ENCODE measurements at places on chromosomes 3 and 15. TPM values are rescaled to one million over a fixed set of nuclear protein-coding genes. Genes with fewer than 3 reads are reported as not detected.

Gene BFSP2
- not detected for total RNA-seq

Gene CRABP1
- 91.0 TPM for total RNA-seq

Gene DAZL
- not detected for total RNA-seq

Gene DZIP1L
- 27.1 TPM for total RNA-seq

Gene FEZF2
- not detected for total RNA-seq

- H3K4me1 ChIP-seq, result no peaks in the 10 kb centered on the region
- DNase-seq, result no peak
- H3K27ac ChIP-seq, result no peak overlapping the region
- no peaks in the 10 kb centered on the region for H3K36me3 ChIP-seq
Measured at GRCh38 chr3:6965881-6966280, 105.0 kb downstream of the GRM7 start.

DNA sequence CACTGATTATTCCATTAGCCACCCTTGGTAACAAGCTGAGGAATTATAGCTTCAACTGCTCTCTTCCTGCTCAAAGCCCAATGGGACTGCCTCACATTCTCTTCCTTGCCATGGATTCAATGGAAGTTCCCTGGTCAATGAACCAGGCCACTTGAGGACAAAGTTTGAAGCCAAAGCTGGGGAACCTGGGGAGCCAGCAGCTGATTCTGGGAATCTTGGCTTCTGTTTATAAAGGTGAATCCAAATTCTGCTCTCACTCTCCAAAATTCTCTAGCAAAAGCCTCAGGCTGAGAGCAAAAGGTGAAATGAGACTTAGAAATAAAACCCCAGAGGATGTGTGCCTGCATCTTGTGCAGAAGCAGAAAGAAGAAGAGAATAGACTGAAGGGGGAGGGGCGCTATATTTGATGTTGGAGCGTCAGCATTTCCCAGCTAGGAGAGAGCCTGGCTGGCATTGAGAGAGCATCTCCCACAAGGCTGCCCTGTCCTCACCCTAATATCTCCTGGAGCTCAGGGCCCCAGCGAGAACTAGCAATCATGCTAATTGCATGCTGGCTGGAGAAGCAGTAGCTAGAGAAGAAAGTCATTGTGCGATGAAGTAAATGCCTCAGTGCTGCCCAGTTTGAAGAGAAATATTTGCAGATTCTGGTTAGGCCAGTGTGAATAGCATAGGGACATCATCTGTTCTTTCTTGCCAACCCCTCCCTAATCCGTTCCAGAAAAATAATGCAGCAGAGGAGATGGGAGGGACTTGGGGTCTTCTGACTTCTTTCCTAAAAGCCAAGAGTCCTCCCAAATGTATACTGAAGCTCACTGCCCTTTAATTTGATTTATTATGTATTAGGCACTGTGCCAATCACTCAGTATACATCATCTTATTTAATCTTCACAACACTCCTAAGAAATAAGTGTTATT, 34.9 kb upstream of the GAP43 start:
- H3K27ac ChIP-seq, result no peak overlapping the region
- peaks cover 8% of the 10 kb centered on the region for H3K27me3 ChIP-seq
- H3K36me3 ChIP-seq, result no peaks in the 10 kb centered on the region
- DNase-seq, result no peak
- H3K4me3 ChIP-seq, result no peak overlapping the region

DNA sequence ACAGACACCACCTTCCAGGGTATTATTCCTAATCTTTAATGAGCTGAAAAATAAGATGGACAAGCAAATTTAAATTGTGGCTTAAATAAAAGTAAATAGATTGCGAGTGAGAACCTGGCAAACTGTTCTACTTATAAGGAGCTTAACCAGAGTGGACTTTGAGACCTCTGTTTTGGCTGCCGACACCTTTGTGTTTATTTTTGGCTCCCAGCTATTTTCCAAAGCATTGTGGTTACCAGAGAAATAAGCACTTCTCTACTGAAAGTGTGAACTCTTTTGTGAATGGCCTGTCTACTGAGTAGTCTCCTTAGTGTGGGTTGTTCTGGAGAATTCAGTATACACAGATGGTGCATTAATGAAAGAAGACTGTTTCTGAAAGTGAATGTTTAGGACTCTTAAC, 109.4 kb downstream of the ATP8B4 start:
- no peak overlapping the region for H3K27ac ChIP-seq
- peaks cover 3% of the 10 kb centered on the region for H3K4me1 ChIP-seq
- DNase-seq, result no peak
- H3K36me3 ChIP-seq, result no peaks in the 10 kb centered on the region

GRCh38 chr3:57910990-57911389, 97.2 kb upstream of the FLNB start:
- no peaks in the 10 kb centered on the region for H3K27me3 ChIP-seq
- H3K4me3 ChIP-seq, result no peak overlapping the region
- peaks cover 44% of the 10 kb centered on the region for H3K36me3 ChIP-seq
- DNase-seq, result peak; percentile 65
- no peaks in the 10 kb centered on the region for H3K4me1 ChIP-seq

DNA sequence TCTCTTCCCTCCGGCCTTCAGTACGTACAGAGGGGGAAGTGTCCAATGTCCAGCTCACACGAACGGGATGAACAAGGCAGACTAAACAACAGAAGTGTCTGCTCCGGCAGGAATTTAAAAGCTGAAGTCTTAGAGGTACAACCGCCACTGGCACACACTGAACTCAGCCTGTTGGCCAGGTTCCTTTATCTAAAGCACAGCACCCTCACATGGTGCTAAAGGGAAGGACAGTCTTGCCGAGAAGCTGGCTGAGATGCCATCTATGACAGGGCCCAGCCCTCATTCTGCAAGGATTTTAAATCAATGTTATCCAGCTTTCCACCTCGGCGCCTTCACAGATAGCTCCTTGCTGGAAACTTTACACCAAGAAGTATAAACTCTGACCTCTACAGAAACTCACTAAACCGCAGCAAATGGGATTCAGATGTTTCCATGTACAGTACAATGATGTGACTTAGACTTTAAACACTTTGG, 2.8 kb downstream of the ADAMTS17 start:
- H3K4me3 ChIP-seq, result no peak overlapping the region
- DNase-seq, result peak; percentile 89
- peaks cover 5% of the 10 kb centered on the region for H3K4me1 ChIP-seq
- H3K27me3 ChIP-seq, result peaks cover 47% of the 10 kb centered on the region
- H3K27ac ChIP-seq, result no peak overlapping the region

GRCh38 chr3:174417573-174417972, 441.6 kb upstream of the NAALADL2 start:
- H3K27me3 ChIP-seq, result peaks cover 24% of the 10 kb centered on the region
- DNase-seq, result no peak
- H3K4me1 ChIP-seq, result peaks cover 6% of the 10 kb centered on the region
- no peak overlapping the region for H3K4me3 ChIP-seq

DNA sequence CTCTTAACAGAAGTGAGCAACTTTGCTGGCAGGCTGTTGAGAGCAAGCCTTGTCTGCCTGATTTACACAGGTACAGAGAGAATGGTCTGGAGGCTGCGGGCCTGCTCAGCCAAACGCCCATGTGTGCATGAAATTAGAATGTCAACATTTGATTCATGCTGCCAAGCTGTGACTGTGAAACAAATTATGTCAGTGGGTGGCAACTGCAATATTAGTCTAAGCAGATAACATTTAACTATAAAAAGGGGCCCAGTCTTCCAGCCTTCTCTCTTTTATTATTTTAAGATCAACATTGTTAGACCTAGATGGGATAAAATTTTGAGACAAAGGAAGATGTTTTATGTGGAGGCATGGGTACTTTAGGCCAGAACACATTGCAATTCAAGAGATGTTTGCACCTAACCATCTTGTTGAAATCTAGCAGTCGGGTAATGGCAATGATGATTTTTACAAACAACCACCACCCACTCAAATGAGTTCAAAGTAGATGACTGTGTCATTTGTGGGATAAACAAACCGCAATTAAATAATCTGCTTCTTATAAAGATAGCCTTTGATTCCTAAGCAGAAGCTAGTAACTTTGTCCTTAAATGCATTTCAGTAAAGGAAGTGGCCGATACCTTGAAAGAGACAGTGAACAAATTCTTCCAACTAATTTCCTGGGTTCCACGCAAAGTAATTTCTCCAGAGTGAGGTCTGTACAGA, 70.2 kb downstream of the FOXB1 start:
- no peaks in the 10 kb centered on the region for H3K4me1 ChIP-seq
- no peak overlapping the region for H3K4me3 ChIP-seq
- no peaks in the 10 kb centered on the region for H3K36me3 ChIP-seq
- no peak overlapping the region for H3K27ac ChIP-seq

- no peaks in the 10 kb centered on the region for H3K27me3 ChIP-seq
- no peak overlapping the region for H3K4me3 ChIP-seq
- H3K4me1 ChIP-seq, result no peaks in the 10 kb centered on the region
Measured at GRCh38 chr15:31464216-31465082, 137.8 kb downstream of the KLF13 start.
